ENCODE measurements at places on chromosomes 6 and 20. TPM values are rescaled to one million over a fixed set of nuclear protein-coding genes. Genes with fewer than 3 reads are reported as not detected.

The ZFP57 gene
- not detected for total RNA-seq

The WFDC2 gene
- 1.5 TPM for total RNA-seq

The COL9A1 gene
- total RNA-seq = not detected

The PPP1R16B gene
- total RNA-seq = 13.4 TPM

- no peaks in the 10 kb centered on the region for H3K27me3 ChIP-seq
- no peak for DNase-seq
- no peak overlapping the region for H3K4me3 ChIP-seq
- H3K36me3 ChIP-seq = no peaks in the 10 kb centered on the region
Observed at GRCh38 chr6:113774127-113774825, 82.9 kb upstream of the MARCKS start.

DNA sequence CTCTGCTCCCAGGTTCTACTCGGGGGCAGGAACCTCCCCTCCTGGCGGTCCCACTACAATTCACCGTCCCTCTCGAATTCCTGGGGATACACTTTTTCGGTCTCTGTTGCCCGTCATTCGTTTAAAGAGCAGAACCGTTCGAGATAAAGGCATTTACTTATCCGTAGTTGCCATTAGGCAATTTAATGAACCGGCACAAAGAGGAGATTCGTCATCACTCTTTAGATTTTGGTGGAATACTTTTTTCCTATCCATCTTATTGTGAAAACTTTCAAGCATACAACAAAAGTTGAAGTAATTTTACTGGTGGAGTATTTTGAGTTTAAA is 1.2 kb upstream of the CD24 start:
- DNase-seq = no peak
- H3K4me3 ChIP-seq = no peak overlapping the region
- H3K4me1 ChIP-seq = no peaks in the 10 kb centered on the region

DNA sequence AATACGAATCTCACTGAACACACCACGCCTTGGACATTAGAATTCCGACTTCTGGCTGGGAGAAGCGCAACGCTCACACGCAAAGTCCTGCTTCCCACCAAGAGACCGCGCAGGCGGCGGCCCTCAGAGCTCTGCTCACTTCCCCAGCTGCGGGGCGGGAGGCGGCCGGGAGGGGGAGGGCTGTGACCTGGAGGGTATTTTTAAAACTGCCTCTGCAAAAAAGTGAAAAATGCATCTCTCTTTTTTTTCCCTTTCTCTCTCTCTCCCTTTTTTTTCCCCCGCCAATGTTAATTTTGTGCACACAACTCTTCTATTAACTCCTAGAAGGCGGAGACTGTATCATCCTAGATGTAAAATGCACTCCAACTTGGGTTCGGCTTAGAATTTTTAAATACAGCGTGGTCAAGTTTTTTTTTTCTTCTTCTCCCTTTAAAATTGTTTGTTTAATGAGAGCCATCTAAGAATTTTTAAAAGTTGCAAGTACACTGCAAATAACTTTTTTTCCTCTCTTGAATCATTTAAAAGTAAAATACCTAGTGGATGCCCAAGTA is 66.4 kb downstream of the STX11 start:
- H3K4me1 ChIP-seq = no peaks in the 10 kb centered on the region
- peak overlapping the region; percentile 31 for H3K27ac ChIP-seq
- DNase-seq = peak; percentile 85
- no peaks in the 10 kb centered on the region for H3K27me3 ChIP-seq
- H3K4me3 ChIP-seq = peak overlapping the region; percentile 48

DNA sequence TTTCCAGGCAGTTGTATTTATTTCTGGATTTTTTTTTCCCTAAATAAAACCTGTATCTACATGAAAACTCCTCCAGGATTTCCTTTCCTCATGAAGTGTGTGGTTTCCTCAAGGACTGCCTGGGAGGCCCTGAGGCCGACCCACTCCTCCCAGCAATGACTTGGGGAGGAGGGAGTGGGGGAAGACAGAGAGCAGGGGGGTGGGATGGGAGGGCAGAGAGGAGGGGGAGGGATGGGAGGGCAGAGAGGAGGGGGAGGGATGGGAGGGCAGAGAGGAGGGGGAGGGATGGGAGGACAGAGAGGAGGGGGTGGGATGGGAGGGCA is 161.8 kb upstream of the AGPAT4 start:
- H3K4me1 ChIP-seq = no peaks in the 10 kb centered on the region
- H3K27me3 ChIP-seq = no peaks in the 10 kb centered on the region
- no peak for DNase-seq
- H3K4me3 ChIP-seq = no peak overlapping the region
- no peak overlapping the region for H3K27ac ChIP-seq

GRCh38 chr6:144027932-144028587 is 20.0 kb upstream of the PLAGL1 start:
- no peak overlapping the region for H3K27ac ChIP-seq
- no peaks in the 10 kb centered on the region for H3K4me1 ChIP-seq
- no peak overlapping the region for H3K4me3 ChIP-seq
- DNase-seq = no peak
- no peaks in the 10 kb centered on the region for H3K27me3 ChIP-seq
